ENCODE measurements at places on chromosomes 2 and 18.

GRCh38 chr2:157922815-157923214, 46.7 kb upstream of the ACVR1 start:
- no peak for DNase-seq

GRCh38 chr2:196144513-196145126, 26.8 kb downstream of the STK17B start:
- no peak for DNase-seq

DNA sequence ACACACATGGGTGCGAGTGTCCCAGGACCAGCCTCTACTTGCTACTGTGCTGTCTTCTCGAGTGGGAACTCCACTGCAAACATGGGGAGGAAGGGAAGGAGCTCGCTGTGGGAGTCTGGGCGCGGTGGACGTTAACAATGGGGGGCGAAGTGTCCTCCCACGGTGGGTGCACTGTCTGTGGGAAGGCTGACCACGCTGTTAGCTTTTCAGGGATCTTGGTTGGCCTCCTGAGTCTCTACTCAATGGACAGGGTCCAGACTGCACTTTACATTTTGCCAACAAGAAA, 146.7 kb downstream of the MBP start:
- no peak for DNase-seq

DNA sequence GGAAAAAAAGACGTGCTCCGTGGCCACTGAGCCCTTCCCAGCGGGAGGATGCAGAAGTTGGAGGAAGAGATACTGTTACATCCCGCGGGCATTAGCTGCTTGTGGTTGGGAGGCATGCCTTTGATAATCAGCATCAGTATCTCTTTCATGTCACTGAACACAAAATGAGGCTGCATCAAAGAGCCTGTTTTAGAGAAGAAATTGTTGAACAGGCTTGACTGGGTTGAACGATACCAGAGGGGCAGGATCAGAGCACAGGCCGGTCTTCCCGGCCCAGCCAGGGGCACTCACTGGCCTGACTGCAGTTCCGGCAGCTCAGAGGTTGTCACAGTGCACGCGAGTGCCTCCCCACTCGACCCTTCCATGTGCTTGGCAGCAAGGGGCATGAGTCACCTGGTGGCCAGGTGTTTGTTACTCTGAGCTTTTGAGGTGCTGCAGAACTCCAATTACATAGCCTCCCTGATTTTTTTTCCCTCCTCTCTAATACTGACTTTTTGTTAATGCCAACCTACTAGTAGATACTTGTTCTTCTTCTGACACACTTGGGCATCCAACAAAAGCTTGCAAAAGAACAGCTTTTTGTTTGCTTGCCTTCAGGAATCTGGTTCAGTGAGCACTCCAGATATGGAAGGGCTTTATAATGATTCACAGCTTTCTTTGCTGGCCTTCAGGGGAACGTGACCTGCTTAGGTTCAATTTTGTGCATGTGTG, 121.6 kb downstream of the VAPA start:
- DNase-seq: no peak

GRCh38 chr2:178159966-178160365, 34.3 kb upstream of the OSBPL6 start:
- no peak for DNase-seq

GRCh38 chr2:6692056-6692455, 173.7 kb downstream of the CMPK2 start:
- peak; percentile 9 for DNase-seq

- no peak for DNase-seq
These were observed 50.9 kb downstream of the TTN start for GRCh38 chr2:178756343-178756742.

GRCh38 chr2:96664366-96664925, 21.9 kb downstream of the FER1L5 start:
- no peak for DNase-seq
